ENCODE measurements at places on chromosomes 16 and 17. TPM values are rescaled to one million over a fixed set of nuclear protein-coding genes. Genes with fewer than 3 reads are reported as not detected.

The PAM16 gene
- total RNA-seq: 49.4 TPM

The EPX gene
- total RNA-seq: not detected

DNA sequence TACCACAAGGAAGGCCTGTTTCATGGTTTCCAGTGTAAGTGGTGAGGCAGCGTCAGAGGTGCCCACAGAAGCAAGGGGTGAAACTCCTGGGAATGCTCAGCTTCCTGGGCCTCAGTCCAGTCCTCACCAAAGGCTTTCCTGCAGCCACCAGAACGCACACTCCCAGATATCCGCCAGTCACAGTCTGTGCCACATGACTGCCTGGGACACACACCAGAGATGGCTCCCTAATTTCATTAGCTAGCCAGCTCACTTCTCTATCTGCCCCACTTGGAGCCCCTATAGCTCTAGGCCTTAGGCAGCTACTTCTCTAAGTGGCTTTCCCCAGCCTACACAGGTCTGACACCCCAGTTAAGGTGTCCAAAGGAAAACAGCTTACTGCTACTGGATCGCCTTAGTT, 77.0 kb downstream of the CYTH1 start:
- peaks cover 25% of the 10 kb centered on the region for H3K4me1 ChIP-seq
- peaks cover 38% of the 10 kb centered on the region for H3K36me3 ChIP-seq
- DNase-seq: no peak
- H3K4me3 ChIP-seq: no peak overlapping the region
- no peaks in the 10 kb centered on the region for H3K27me3 ChIP-seq
- no peak overlapping the region for H3K27ac ChIP-seq

GRCh38 chr17:30597776-30598288, 120.6 kb downstream of the GOSR1 start:
- DNase-seq: no peak
- H3K27me3 ChIP-seq: no peaks in the 10 kb centered on the region
- no peaks in the 10 kb centered on the region for H3K36me3 ChIP-seq
- no peak overlapping the region for H3K4me3 ChIP-seq

The CLDN6 gene
- total RNA-seq: not detected

DNA sequence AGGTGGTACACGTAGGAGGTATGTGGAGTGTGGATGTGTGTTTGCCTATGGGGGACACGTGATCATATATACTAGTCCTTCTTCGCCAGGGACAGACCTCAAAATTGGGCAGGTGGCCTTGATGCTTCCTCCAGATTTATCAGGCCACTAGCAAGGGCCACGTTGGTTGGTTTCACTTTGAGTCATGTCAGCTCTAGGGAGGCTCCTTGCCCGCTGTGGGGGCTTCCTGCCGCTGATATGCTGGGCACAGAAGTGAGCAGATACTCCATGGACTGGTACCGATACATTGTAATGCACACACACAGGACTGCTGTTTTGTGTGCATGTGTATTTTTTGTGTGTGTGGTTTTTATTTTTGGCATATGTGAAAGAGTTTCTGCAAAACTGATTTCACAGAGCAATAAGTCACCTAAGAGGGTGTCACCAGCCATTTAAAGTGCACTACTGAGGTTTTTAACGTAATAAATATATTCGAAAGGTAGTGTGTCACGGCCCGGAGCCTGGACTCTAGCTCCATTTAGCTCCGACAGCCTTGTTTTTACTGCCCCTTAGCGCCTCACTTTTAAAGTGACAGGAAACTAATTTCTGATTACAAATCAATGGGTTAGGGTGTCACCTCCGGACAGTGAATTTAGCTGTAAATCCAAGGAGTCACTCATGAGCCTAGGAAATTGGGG, 605.5 kb upstream of the SALL1 start:
- no peak overlapping the region for H3K4me3 ChIP-seq
- H3K4me1 ChIP-seq: no peaks in the 10 kb centered on the region
- no peak for DNase-seq
- H3K27me3 ChIP-seq: no peaks in the 10 kb centered on the region
- no peaks in the 10 kb centered on the region for H3K36me3 ChIP-seq

The KRTAP3-2 gene
- not detected for total RNA-seq

DNA sequence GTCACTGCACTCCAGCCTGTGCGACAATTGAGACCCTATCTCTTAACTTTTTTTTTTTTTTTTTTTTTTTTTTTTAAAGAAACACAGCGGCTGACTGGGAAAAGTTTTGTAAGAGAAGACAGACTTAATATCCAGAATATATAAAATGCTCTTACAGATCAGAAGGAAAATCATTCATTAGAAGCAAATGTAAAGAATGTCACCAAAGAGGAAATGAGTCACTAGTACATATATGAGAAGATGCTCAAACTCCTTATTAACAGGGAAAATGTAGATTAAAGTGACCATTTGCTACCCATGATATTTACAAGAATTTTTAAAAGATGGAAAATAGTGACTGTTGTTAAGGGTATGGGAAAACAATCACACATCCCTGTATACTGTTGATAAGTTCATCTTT, 48.9 kb downstream of the RABEP1 start:
- H3K27me3 ChIP-seq: no peaks in the 10 kb centered on the region
- no peak overlapping the region for H3K27ac ChIP-seq
- H3K4me1 ChIP-seq: peaks cover 14% of the 10 kb centered on the region
- peaks cover 26% of the 10 kb centered on the region for H3K36me3 ChIP-seq
- DNase-seq: no peak
- H3K4me3 ChIP-seq: no peak overlapping the region

DNA sequence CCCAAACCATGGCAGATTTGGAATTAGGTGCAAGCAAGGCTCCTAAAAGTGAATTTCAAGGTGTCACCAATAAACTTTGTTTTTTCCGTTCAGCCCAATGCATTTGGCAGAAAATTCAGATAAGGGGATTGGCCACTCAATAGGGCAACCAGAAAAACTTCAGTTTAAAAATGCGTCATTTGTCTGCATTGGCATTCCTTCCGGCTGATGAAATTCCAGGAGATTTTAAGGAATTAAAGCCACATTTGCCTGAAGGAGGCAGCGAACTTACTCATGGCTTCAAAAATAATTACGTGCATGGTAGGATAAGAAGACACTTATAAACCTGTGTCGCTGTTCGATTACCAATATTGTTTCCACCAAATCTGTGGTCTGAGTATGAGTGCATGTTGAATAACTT, 151.9 kb downstream of the SALL1 start:
- no peaks in the 10 kb centered on the region for H3K27me3 ChIP-seq
- no peaks in the 10 kb centered on the region for H3K4me1 ChIP-seq
- no peak overlapping the region for H3K27ac ChIP-seq
- no peak overlapping the region for H3K4me3 ChIP-seq

DNA sequence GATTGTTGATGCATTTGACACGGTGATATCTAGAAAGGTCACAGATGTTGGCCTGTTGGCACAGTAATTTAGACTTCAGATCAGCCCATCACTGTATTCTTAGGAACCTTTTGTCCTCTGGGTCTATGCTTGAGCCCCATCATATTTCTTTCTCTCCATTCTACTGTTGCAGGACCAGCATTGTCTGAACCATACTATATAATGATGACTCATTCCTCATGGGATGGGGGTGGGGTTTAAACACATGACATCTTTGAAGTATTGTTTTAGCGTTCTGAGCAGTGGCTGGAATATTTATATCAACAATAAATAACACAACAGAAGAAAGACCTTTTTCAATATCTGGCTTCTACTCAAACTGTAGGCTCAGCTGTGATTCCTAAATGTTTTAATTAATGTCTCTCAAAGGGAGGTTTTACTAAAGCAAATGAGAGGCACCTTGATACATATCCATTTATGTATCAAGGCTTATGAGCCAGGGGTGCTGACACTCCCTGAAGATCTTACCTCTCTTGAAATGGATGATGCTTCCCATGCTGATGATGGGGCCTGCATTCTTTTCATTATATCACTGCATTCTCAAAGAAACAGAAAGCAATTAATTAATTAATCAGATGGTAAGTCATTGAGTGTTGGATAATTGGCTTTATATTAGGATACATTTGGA, 379.0 kb upstream of the GOT2 start:
- no peaks in the 10 kb centered on the region for H3K27me3 ChIP-seq
- no peaks in the 10 kb centered on the region for H3K36me3 ChIP-seq
- H3K4me1 ChIP-seq: no peaks in the 10 kb centered on the region
- H3K27ac ChIP-seq: no peak overlapping the region
- DNase-seq: no peak
- no peak overlapping the region for H3K4me3 ChIP-seq

DNA sequence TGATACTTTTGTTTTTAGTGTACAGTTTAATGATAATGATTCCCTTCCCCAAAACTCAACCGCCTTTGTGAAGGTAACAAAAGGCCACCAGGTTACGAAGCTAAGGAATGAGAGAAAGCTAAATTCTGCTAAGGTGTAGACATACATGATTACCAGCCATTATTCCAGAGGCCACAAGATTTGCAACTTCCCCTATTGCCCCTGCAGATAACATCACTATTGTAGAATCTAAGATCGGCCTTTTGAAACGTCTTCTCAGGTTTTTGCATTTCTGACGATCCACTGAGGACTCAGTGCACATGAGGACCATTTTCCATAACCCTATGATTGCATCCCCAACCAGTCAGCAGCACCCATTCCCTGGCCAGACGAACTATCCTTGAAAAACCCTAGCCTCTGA, 33.9 kb upstream of the SNN start:
- H3K4me1 ChIP-seq: peaks cover 12% of the 10 kb centered on the region
- no peak overlapping the region for H3K4me3 ChIP-seq
- no peak overlapping the region for H3K27ac ChIP-seq
- no peaks in the 10 kb centered on the region for H3K27me3 ChIP-seq
- DNase-seq: no peak

The RSKR gene
- total RNA-seq: 25.4 TPM

The PNPO gene
- total RNA-seq: 30.4 TPM

DNA sequence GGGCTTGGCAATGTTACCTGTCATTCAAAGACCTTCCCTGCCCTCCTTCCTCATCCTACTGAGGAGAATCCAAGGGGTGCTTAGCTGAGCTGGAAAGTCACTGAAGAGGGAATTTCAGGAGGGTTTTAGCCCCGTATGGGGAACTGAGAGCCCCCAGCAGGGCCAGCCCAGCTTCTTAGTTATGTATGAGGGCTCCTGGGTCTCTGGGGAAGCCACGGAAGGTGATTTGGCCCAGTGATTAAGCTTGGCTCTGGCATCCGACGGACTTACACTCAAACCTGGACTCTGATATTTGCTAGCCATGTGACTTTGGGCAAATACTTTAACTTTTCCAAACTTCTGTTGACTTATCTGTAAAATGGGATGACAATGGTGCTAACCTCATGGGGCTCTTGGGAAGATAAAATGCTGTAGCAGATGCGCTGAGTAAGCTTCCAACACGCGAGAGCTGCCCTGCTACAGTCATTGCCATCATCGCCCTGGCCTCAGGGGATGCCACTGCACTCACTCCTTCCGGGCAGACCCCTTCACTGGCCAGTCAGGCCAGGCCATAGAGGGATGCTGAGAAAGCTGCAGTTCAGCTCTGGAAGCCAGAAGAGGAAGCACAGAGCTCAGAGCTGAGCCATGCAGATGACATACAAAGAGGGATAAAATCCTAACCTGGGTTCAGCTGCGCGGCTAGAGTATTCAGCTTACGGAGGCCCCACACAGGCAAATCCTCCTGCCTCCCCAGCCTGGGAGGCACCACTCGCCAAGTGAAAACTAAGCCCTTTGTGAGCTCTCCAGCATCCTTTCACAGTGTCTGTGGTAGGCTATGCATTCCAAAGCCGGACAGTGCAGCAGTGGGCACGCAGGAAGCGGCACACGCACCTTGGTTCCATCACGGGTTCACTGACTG, 44.9 kb upstream of the PIK3R6 start:
- H3K27ac ChIP-seq: no peak overlapping the region
- DNase-seq: no peak
- H3K36me3 ChIP-seq: peaks cover 31% of the 10 kb centered on the region
- H3K4me1 ChIP-seq: peaks cover 10% of the 10 kb centered on the region
- no peaks in the 10 kb centered on the region for H3K27me3 ChIP-seq

All from activated CD8-positive, alpha-beta memory T cell treated with anti-CD3 and anti-CD28 coated beads, Interleukin-2, amount 10 ng/mL, durations not matched to agents 7 days and 5 days (primary cell).